ENCODE measurements at places on chromosomes 11 and 22.

DNA sequence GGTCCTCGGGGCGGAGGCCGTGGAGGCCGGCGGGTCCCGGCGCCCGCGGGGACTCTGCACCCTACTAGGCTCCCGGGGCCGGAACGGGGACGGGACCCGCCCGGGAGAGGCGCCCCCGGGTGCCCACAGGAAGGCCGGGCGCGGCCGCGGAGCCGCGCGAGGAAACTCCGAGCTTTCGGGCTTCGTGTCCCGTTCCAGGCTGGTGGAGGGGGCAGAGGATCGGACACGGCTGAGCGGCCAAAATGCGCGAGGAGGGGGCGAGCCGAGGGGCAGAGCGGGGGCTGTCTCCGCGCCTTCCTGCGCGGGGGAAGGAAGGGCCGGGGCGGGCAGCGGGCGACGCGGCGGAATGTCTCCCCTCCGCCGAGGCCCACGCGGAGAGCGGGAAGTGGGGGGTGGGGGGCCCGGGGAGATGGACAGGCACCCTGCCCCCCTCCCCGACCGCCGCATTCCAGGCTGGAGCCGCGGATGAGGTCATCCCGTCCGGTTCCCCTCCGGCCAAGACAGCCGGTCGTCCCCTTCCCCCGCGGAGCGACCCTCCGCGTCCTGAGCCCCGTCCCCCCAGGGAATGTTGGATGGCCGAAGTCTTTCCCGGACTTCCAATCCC, 430 bp downstream of the CDC42EP1 start:
- DNase-seq, result no peak

DNA sequence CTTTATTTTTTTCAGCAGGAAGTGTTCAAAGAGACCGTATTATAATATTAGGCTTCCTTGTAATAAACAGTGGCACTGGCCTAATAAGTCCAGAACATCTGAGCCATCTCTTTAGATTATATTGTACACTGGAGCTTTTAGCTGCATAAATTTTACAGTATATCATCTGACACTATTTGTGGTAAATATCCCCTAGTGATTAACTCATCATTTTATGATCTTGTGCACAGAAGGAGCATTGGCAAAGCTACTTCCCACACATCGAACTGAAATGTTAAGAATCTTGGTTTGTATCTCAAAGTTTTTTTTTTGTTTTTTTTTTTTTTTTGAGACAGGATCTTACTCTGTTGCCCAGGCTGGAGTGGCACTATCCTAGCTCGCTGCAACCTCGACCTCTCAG, 162.7 kb downstream of the HIPK3 start:
- no peak for DNase-seq

GRCh38 chr22:28021998-28022660, 103.1 kb upstream of the PITPNB start:
- no peak for DNase-seq

DNA sequence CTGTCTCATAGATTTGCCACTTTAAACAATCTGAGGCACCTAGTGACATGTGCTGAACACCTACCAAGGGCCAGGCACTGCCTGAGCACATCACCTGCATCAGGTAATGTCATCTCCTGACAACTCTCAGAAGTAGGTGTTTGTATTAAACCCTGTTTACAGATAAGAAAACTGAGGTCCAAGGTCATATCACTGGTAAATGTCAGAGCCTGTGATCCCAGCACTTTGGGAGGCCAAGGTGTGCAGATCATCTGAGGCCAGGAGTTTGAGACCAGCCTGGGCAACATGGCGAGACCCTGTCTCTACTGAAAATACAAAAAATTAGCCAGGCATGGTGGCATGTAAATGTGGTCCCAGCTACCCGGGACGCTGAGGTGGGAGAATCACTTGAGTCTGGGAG, 39.1 kb upstream of the ACCSL start:
- no peak for DNase-seq

GRCh38 chr11:2265854-2266585, 4.4 kb downstream of the ASCL2 start:
- DNase-seq, result no peak

- DNase-seq, result no peak
Observed at GRCh38 chr22:45578524-45579147, 76.0 kb downstream of the FBLN1 start.

- DNase-seq, result no peak
Observed at GRCh38 chr11:29268733-29269132, 748.1 kb downstream of the KCNA4 start.
